ENCODE measurements at places on chromosomes 5 and 9. TPM values are rescaled to one million over a fixed set of nuclear protein-coding genes. Genes with fewer than 3 reads are reported as not detected.
A peak's percentile ranks its signal among the peaks of the same experiment; 100 is the strongest.

Gene PLK2
- 23.5 TPM for polyA plus RNA-seq

Gene ITK
- 0.34 TPM for polyA plus RNA-seq

Gene LIFR
- 16.8 TPM for polyA plus RNA-seq

DNA sequence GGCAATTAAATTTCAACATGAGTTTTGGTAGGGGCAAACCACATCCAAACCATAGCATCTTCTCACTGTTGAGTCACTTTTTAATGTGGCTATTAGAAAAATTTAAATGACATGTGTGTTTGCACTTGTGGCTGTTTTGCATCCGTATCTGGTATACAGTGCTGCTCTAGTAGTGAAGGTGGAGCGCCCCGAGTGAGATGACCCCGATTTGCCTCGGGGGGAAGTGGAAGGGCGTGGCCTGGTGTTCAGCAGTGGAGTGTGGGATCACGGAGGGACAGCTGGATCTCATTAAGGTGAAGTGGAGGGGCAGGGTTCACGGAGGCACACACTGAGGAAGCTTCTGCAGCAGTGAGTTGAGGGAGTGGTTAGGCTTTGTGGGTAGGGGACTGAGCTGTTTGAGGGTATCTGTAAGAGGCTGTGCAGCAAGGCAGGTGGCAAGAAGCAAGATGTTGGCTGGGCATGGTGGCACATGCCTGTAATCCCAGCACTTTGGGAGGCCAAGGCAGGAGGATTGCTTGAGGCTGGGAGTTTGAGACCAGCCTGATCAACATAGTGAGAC is 6.2 kb upstream of the GMCL2 start:
- DNase-seq: no peak

DNA sequence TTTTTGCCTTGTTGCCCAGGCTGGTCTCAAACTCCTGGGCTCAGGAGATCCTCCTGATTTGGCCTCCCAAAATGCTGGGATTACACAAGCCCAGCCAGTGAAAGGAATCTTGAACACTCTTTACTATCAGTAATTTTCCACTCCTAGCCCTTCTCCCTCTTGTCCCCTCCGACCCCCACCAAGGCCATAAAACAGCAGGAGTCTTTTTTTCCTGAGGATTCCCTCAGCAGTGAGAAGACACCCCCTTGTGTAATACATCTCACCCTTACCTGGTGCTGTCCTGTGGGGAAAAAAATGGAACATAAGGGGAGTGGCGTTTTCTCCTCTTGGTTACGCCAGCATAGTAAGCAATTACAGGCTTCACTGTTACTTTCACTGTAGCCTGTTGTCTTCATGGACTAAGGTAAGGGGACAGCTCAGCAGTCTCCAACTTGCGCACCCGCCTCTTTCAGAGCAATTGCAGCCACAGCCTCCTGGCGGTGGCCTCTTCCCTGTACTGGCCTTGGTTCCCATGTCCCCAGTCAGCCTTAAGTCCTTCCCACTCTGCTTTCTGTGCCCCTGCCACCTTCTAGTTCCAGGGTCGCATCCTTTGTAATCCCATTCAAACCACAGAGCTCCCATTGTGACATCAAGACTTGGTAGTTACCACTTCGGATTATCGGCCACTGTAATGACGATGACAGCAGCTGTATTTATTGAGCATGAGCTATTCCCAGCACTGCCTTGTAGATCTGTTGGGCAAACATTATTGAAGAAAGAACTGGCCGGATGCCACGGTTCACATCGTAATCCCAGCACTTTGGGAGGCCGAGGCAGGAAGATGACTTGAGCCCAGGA is 10.0 kb downstream of the NAIF1 start:
- no peak for DNase-seq

- DNase-seq: no peak
Measured at GRCh38 chr5:95304711-95305110, 19.8 kb upstream of the MCTP1 start.

- no peak for DNase-seq
Measured at GRCh38 chr9:97859346-97859745, 6.3 kb downstream of the FOXE1 start.

GRCh38 chr9:123305879-123306278 is 37.5 kb upstream of the STRBP start:
- no peak for DNase-seq

- no peak for DNase-seq
Measured at GRCh38 chr5:41415242-41415641, 95.2 kb downstream of the PLCXD3 start.

DNA sequence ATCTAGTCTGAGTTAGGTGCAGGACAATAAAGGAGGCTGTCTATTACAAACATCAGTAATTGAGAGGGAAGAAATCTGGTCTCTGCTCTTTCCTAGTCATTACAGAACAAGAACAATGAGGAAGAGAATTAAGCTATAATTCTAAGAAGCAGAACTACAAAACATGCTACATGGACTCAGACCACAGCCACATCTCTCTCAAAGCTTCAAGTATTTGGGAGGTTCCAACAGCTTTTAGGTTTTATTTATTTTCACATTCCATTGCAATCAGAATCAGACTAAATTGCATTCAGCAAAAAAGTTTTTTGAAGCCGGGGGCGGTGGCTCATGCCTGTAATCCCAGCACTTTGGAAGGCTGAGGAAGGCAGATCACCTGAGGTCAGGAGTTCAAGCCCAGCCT is 1.1 kb upstream of the GRPEL2 start:
- no peak for DNase-seq

- DNase-seq: no peak
Measured at GRCh38 chr5:51882647-51883046, 499.4 kb downstream of the ISL1 start.

- no peak for DNase-seq
Measured at GRCh38 chr9:85020791-85021190, 351.3 kb downstream of the NTRK2 start.

- DNase-seq: no peak
Measured at GRCh38 chr5:20113031-20113715, 125.2 kb upstream of the CDH18 start.

- DNase-seq: no peak
Measured at GRCh38 chr5:102858808-102859207, 103.7 kb downstream of the PAM start.

GRCh38 chr9:113593682-113594281 is 130.3 kb downstream of the RGS3 start:
- DNase-seq: peak; percentile 97

- DNase-seq: no peak
Measured at GRCh38 chr5:155064580-155064979, 51.0 kb downstream of the KIF4B start.
